Transverse colon (tissue), 4 donors: ENCODE measurements at places on chromosomes 5 and 9.

DNA sequence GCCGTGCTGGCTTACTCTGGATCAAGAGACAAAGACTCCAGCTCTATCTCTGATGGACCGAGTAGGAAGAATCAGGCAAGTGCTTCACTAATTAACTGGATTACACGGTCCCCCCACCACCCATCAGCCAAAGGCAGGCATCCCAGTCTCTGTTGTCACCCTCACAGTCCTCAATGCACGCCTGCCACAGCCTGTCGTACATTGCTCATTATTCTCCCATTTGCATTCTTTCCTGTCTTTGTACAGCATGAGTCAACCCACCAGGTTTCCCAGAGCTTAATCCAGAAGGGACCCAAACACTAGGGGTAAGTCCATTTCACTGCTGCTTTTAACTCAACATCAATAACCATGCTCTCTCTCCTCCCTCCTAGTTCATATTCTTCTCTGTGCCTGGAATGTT, 44.4 kb downstream of the PCA3 start:
- no peak for DNase-seq
- no peak overlapping the region for H3K4me3 ChIP-seq
- H3K36me3 ChIP-seq = no peaks in the 10 kb centered on the region
- H3K4me1 ChIP-seq = no peaks in the 10 kb centered on the region

GRCh38 chr5:115616472-115616871, 9.4 kb downstream of the TMED7 start:
- H3K4me3 ChIP-seq = no peak overlapping the region
- peaks cover 41% of the 10 kb centered on the region for H3K36me3 ChIP-seq
- H3K27ac ChIP-seq = no peak overlapping the region

GRCh38 chr9:127078988-127079387, 43.4 kb downstream of the ANGPTL2 start:
- no peaks in the 10 kb centered on the region for H3K36me3 ChIP-seq
- H3K4me1 ChIP-seq = no peaks in the 10 kb centered on the region
- H3K27me3 ChIP-seq = no peaks in the 10 kb centered on the region
- no peak overlapping the region for H3K4me3 ChIP-seq

DNA sequence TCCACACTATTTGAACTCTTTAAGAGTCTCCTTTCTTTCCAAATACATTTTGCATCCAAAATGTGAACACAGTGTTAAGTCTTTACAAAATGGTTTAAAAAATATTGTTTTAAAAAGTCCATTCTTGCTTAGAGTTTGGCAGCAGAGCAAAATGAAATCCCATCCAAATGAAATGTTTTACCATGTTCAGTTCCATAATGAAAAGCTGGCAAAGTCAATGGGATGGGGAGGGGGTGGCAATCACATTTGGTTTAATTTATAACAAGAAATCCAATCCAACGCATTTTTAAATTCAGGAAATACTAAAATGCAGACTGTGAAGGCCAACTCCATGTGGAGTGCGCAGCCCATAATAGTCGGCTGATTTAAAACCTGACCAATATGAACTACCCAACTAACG, 39.4 kb downstream of the MRPL36 start:
- no peak overlapping the region for H3K27ac ChIP-seq
- H3K36me3 ChIP-seq = no peaks in the 10 kb centered on the region
- no peaks in the 10 kb centered on the region for H3K4me1 ChIP-seq
- no peak overlapping the region for H3K4me3 ChIP-seq
- no peak for DNase-seq
- peaks cover 15% of the 10 kb centered on the region for H3K27me3 ChIP-seq

DNA sequence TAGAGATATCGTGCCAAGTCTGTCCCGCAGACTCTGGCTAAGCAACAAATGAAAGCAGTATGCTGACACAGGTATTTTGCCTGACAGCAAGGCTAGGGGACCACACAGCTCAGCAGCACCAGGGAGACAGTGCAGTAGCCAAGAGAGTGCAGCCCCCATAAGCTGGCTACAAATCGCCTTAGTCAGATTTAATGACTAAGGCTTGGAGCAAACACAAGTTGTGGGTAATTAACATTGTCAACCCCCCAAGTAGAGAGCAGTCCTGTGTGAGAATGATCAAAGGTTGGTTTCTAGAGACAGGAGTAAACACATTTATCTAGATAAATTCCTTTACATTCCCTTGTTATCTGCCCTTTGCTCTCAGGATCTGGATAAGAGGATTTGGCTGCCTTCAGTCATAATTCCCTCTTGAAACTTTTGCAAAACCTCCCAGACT, 1434.5 kb upstream of the CDH6 start:
- no peak overlapping the region for H3K4me3 ChIP-seq
- no peak overlapping the region for H3K27ac ChIP-seq
- no peaks in the 10 kb centered on the region for H3K36me3 ChIP-seq

DNA sequence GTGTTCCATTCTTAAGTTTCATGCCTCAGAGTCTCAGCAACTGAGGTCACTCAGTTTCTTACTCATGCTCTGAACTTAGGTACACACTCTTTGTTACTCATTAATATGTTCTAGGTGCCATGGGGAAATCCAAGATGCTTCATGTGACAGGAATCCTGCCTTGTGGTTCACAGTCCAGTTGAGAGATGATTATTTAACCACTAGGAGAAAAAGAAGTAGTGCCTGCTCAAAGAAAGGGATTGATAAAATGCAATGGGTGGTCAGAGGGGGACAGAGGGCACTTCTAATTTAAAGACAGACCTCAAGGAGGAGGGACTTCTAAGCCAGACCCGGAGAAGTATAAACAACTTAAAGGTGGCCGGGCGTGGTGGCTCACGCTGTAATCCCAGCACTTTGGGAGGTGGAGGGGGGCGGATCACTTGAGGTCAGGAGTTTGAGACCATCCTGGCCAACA, 69.0 kb downstream of the UGCG start:
- peaks cover 21% of the 10 kb centered on the region for H3K4me1 ChIP-seq
- H3K36me3 ChIP-seq = no peaks in the 10 kb centered on the region
- peak overlapping the region; percentile 25 for H3K27ac ChIP-seq
- no peak for DNase-seq

DNA sequence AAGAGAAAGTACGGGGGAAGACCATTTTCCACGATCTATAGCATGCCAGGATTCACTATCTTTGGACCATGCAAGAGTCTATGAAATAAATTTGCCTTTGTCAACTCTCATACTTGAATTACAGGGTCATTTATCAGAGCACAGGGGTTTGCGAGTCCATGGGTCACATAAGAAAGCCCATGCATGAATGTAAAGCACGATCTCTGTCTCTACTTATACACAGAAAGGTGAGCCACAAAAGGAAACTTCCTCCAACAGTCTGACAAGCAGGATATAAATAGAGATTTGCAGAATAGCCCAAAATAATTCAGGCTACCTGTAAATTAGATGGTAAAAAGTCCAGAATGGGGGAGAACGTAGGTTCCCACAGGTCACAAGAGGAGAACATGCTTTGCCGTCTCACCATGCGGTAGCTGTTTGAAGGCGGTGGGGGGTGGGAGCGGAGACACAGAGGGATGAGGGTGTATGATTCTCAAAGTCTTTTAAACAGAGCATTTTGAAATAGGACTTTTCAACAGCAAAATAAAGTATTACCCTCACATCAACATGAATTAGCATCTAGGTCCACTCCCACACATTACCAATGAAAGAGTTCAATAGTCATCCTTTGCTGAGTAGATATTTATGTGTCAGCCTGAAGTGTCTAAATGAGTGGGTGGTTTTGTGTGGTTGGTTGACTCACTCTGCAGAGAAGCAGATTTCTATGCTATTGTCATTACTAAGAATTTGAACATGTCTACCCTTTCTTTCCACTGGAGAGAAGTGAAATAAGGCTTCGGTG, 279.7 kb downstream of the EBF1 start:
- H3K27ac ChIP-seq = no peak overlapping the region
- no peak overlapping the region for H3K4me3 ChIP-seq

- peaks cover 27% of the 10 kb centered on the region for H3K4me1 ChIP-seq
- H3K27me3 ChIP-seq = no peaks in the 10 kb centered on the region
- no peak overlapping the region for H3K4me3 ChIP-seq
- H3K27ac ChIP-seq = peak overlapping the region; percentile 75
- H3K36me3 ChIP-seq = no peaks in the 10 kb centered on the region
Measured at GRCh38 chr9:83474631-83475030, 63.6 kb downstream of the FRMD3 start.
